ENCODE measurements at places on chromosomes 7 and 10.

GRCh38 chr7:96499532-96499931 lies 177.6 kb upstream of the SLC25A13 start:
- no peak for DNase-seq

DNA sequence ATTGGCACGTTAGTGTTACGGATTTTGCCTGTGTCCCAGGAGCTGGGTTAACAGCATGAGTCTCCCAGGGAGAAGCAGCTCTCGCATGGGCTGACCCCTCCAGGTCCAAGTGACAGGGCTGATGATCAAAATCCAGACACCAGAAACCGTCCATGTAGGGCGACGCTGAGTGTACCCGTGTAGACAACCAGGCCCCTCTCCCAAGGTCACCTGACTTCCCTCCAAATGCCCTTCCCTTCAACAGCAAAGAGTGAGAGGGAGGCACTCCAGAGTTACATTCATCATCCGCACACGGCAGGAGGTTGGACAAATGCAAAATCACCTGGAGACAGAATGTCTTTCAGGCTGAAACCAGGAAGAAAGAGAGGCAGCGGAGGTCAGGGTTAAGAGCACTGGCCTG lies 14.9 kb upstream of the HSPA12A start:
- no peak for DNase-seq

DNA sequence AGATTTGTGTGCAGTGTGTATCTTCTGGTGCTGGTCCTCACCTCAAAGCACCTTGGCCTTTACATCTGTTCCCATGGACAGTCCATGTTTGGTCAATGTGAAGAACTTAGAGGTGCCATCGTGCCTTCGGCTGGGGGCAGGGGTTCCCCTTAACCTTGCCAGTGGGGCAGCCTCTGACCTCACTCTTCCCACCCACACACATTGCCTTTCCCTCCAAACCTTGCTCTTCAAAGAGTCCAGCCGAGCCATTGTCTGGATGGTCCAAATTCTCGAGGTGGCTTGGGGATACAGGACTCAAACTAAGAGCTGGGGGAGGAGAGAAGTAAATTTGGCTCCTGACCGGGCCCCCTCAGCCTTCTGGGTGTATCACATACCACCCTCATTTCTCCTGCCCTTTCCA lies 76.2 kb upstream of the HABP2 start:
- DNase-seq: no peak

- no peak for DNase-seq
Observed at GRCh38 chr7:137682596-137682995, 164.2 kb downstream of the DGKI start.

GRCh38 chr7:155851892-155852291 lies 39.6 kb upstream of the SHH start:
- no peak for DNase-seq

DNA sequence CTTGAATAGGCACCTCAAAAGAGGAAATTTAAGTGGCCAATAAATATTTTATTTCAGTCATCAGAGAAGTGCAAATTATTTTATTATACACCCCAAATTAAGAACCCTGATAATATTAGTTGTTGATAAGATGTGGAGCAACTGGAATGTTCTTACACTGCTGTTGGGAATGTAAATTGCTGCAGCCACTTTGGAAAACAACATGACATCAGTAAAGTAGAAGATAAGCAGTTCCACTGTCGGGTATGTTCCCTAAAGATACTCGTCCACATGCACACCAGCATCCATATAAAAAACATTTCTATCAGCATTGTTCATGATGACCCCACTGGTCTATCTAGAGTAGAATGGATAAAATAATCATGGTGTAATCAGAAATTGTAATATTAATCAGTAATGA lies 46.5 kb downstream of the VCL start:
- no peak for DNase-seq

DNA sequence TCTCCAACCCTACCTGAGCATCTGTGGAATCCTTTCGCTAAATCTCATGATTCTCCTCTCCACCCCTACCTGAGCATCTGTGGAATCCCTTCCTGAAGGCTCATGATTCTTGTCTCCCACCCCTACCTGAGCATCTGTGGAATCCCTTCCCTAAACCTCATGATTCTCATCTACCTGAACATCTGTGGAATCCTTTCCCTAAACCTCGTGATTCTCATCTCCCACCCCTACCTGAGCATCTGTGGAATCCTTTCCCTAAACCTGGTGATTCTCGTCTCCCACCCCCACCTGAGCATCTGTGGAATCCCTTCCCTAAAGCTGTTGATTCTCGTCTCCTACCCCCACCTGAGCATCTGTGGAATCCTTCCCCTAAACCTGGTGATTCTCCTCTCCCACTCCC lies 342.0 kb downstream of the SDK1 start:
- no peak for DNase-seq

GRCh38 chr10:13347043-13347499 lies 1.0 kb downstream of the SEPHS1 start:
- DNase-seq: no peak

DNA sequence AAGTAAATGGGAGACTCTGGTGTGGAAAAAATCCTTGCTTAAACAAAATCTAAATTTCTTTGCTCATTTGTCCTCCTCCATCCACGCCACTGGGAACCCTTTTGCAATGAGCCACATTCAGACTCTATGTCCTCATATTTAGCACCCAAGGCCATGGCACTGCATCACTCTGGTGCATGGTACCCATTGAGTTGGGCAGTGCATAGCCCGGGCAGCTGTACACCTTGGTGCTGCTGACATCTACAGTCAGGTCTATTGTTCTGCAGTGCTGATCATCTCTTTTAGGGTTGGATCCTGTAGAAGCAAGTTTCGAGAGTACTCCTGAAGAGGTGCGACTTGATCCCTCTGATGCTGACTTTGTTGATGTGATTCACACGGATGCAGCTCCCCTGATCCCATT lies 6.8 kb downstream of the PNLIPRP1 start:
- no peak for DNase-seq

DNA sequence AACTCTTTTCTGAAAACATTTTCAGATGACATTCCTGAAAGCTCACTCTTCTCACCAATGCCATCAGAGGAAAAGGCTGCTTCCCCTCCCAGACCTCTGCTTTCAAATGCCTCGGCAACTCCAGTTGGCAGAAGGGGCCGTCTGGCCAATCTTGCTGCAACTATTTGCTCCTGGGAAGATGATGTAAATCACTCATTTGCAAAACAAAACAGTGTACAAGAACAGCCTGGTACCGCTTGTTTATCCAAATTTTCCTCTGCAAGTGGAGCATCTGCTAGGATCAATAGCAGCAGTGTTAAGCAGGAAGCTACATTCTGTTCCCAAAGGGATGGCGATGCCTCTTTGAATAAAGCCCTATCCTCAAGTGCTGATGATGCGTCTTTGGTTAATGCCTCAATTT lies 16.5 kb downstream of the ANLN start:
- DNase-seq: no peak

DNA sequence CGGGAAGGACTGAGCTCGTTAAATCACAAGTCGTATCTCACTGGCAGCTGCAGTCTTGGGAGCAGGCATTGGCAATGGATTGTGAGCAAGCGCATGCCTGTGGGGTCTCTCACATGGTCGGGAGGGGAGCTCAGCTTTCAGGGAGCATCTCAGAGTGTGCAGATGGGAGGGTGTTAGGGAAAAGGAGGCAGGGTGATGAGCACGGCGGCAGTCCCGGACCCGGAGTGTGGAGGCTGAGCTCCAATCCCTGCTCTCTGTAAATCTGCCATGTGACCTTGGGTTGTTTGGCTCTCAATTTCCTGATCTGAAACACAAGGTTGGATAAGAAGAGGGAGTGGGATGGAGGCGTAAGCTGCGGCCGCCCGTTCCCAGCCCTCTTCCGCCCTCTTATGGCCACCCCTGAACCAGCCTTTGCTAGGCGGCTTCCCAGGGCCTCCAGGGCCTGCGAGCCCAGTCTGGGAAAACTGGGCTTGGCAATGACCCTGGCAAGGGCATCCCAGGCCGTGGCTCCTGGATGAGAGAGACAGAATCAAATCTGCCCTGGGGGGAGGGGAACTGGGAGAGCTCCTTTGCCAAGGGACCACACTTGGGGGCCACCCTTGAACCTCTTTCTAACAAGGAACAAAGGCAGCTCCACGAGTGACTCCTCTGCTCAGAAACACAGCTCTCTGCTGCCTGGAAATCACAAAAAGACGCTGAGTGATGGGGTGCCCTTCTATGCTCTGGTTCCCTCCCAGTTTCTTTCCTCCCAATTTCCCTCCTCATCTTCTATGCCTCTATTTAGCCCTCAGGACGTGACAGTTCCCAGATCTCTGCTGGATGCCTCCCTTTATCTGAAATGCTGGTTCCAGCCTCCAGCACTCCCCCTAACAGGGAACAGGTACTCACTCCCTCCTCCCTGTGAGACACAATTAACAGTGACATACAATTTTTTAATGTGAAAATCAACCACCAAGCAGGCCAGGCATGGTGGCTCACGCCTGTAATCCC lies 41.7 kb upstream of the LOXL4 start:
- DNase-seq: peak; percentile 87

DNA sequence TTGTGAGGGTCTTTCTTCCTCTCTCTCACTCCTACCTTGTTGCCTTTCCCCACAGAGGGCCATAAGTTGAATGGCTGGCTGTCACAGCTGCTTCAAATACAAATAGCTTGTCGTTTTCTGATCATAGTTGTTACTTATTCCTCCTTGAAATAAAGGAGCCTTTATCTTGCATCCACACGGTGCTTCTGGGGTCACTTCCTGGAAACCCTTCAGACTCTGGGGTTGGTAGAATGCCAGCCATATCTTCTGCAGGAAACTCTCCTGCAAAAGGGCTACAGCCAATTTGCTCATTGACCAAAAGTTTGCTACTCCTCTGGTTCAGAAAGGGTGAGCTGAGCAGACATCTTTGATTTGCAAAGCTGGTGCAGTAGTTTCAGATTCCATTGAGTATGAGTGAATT lies 70.4 kb downstream of the FAM185A start:
- no peak for DNase-seq

DNA sequence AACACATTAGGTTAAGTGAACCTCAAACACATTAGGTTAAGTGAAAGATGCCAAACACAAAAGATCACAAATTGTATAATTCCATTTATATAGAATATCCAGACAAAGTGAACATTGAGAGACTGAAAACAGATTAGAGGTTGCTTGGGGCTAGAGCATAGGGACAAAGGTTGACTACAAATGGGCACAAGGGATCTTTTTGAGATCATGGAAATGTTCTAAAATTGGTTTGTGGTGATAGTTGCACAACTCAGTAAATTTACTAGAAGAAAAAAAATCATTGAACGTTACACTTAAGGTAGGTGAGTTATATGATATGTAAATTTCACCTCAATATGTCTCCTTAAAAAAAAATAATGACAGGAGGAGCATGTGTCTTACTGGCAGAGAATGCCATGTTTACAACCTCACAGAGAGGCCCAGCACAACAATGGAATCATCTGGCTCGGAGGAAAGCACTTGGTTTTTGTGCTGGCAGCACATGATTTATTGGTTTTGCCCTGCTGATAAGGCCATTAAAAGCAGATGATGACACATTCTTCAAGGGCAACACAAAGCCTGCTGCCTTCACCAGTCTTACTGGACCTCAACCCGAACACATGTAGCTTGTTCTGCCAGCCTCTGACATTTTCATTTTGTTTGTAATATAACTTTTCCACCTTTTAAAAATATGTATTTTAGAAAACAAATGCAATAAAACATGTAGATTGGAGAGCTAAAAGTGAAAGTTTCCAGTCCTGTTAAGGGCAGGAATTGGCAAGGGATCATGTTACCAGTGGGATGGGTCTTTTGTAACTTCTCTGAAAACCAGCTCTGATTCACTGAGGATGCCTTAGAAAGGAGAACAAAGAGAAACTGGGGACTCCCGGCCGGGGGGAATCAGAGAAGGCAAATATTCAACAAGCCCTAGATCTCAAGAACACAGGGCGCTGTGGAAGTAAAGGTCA lies 11.9 kb upstream of the LMOD2 start:
- DNase-seq: no peak

GRCh38 chr10:125169915-125170314 lies 9.6 kb upstream of the CTBP2 start:
- no peak for DNase-seq

- DNase-seq: peak; percentile 36
Observed at GRCh38 chr7:7416031-7416858, 119.4 kb downstream of the COL28A1 start.

- DNase-seq: peak; percentile 60
Observed at GRCh38 chr10:56912043-56912442, 551.0 kb upstream of the ZWINT start.

GRCh38 chr10:47413531-47414226 lies 29.6 kb upstream of the ZNF488 start:
- DNase-seq: no peak

GRCh38 chr7:139046143-139046542 lies 10.3 kb upstream of the ZC3HAV1L start:
- DNase-seq: no peak

DNA sequence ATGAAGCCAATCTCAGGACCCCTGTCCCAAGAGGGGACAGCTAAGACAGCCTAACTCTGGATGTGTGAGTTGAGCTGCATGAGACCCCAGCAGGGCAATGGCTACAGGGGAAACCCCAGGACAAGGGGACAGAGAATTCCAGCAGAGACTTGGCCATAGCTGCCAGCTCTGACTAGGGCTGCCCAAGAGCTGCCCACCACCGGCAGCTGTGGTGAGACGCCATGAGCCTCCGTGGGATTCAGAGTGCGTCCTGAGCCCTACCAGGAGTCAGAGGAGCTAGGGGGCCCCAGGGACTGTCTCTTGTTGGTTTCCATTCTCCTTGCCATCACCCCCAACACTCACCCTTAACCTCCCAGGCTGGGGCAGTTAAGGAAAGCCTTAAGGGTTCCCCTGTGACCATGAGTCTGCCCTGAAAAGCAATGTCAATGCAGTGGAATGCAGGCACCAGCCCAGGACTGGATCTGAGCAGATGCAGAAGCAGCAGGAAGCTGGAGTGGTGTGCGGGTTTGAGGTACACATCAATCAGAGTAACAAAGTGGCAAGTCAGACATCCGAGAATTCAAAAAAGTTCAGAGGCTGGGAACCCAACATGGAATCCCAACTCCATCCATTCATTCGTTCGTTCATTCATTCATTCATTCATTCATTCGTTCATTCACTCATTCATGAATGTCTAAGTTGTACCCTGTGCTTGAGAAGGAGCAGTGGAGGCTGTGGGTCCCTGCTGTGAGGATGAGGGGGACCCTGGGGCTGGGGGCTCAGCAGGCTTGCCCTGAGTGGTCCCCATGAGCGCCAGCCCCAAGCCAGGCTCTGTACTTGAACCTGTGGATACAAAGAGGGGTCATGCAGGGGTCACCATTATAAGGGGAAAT lies 52.9 kb downstream of the C10orf120 start:
- no peak for DNase-seq

- DNase-seq: peak; percentile 63
Observed at GRCh38 chr7:137241655-137242360, 101.7 kb downstream of the PTN start.

GRCh38 chr7:29723599-29723998 lies 82.7 kb upstream of the WIPF3 start:
- peak; percentile 76 for DNase-seq

- peak; percentile 78 for DNase-seq
Observed at GRCh38 chr10:101032637-101033224, 1.7 kb downstream of the SFXN3 start.

- no peak for DNase-seq
Observed at GRCh38 chr10:109259293-109259692, 664.0 kb downstream of the XPNPEP1 start.

All from lung (tissue), 17 donors.